ENCODE measurements at places on chromosomes 3 and 15. TPM values are rescaled to one million over a fixed set of nuclear protein-coding genes. Genes with fewer than 3 reads are reported as not detected.

ACOX2 gene
- total RNA-seq, result 0.23 TPM

DNA sequence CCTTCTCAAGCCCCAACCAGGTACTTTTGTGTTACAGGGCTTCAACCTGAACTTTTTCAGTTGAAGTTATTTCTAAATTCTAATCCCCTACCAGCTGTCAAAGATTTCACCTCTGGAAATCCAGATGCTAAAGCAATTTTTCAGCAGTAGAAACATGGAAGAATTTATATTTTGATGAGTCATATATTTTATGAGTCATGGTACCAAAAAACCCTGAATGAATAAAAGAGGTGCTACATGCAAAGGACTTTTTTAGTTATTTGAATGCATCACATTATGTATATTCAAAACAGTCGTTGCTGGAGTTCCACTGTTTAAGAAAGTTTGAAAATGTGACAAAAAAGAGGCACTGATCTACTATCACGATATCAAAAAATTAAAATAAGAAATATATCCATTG lies 96.0 kb upstream of the ZNF385D start:
- H3K27ac ChIP-seq, result no peak overlapping the region
- no peaks in the 10 kb centered on the region for H3K36me3 ChIP-seq
- H3K4me3 ChIP-seq, result no peak overlapping the region
- H3K4me1 ChIP-seq, result no peaks in the 10 kb centered on the region
- no peaks in the 10 kb centered on the region for H3K27me3 ChIP-seq

DNA sequence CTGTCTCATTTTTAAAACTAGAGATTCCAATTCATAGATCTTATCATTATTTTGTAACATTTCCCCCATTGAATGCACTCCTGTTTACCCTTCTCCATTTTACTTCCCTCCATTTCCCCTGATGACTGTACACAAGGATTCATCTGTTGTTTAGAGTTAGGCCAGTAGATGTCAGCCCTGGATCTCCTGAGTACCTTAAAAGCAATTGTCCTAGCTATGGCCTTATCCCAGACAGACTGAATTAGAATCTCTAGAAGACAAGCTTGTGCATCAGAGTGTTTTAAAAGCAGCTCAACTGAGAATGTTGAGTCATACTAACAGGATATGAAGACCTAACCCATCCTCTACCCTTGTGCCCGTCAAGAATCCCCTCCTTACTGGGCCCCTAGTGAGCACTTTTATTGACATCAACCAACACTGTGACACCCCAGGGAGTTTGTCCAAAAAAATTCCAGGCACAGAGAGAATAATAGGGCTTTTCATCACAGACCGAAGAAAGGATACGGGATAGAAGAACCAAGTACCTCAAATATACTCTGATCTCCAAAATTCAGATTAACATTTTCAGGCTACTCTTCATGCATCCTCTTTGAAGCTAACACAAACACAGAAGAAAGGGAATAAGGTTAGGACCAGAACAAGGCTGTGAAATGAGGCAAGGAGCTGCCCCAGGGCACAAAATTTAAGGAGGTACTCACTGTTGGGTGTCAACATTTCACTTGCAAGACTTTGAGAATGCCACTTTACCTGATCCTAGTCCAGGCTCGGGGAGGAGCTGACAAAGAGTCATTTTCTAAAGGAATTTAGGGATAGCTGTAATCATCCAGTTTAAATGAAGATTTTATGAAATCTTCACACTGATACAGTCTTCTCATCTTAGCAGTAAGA lies 17.1 kb downstream of the ZBED2 start:
- no peak overlapping the region for H3K4me3 ChIP-seq
- H3K27me3 ChIP-seq, result no peaks in the 10 kb centered on the region
- H3K4me1 ChIP-seq, result no peaks in the 10 kb centered on the region
- no peak for DNase-seq

GRCh38 chr3:112395181-112395895 lies 62.4 kb downstream of the CD200 start:
- H3K27me3 ChIP-seq, result no peaks in the 10 kb centered on the region
- H3K4me3 ChIP-seq, result no peak overlapping the region
- DNase-seq, result no peak
- no peak overlapping the region for H3K27ac ChIP-seq

ATP2B2 gene
- not detected for total RNA-seq

HTR3E gene
- total RNA-seq, result not detected

- no peak overlapping the region for H3K4me3 ChIP-seq
- no peaks in the 10 kb centered on the region for H3K27me3 ChIP-seq
- no peaks in the 10 kb centered on the region for H3K36me3 ChIP-seq
- H3K27ac ChIP-seq, result no peak overlapping the region
- DNase-seq, result no peak
These were observed 1240.2 kb upstream of the ALCAM start for GRCh38 chr3:104126463-104126862.

DNA sequence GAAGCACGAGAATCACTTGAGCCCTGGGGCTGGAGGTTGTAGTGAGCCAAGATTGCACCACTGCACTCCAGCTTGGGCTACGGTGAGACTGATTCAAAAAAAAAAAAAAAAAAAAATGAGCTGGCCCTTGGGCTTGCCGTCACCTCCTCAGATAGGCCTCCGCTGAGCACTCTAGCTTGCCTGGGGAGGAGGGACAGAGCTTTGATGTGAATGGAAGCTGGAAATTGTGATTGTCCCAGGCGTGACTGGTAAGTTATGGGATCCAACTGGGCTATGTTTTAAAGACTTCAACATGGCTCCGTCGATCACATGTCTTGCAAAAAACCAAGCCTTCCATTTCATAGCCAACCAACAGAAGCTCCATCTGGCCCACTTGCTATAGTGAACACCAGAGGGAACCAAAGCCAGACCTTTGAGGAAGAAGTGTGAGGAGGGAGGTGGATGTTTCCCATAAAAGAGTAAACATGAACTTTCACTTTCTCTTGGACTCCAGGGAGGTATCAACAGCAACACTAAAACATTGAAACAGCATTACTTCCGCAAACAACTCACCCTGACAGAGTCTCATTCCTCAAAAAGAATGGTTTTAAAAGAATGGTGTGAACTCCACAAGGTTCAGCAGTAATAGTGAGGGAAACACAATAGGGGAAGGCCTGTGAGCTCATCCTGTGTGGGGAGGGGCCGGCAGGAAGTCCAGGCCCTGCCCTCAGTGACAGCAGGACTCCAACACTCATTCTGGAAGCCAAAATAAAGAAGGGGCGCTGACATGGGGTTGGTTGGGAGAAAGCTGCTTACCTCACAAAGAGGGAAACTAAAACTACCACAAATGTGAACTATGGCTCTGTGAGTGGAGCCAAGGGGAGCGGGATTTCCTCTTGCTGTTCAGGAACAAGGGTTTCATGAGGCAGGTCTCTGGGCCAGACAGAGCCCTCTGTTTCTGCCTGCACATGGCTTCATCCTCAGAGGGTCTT lies 59.2 kb upstream of the IL12A start:
- H3K4me1 ChIP-seq, result no peaks in the 10 kb centered on the region
- no peaks in the 10 kb centered on the region for H3K27me3 ChIP-seq

MUSTN1 gene
- total RNA-seq, result 1.6 TPM

UNC13C gene
- not detected for total RNA-seq

GRCh38 chr3:36707623-36708409 lies 56.5 kb downstream of the DCLK3 start:
- no peak overlapping the region for H3K27ac ChIP-seq
- no peak overlapping the region for H3K4me3 ChIP-seq
- H3K36me3 ChIP-seq, result no peaks in the 10 kb centered on the region
- H3K27me3 ChIP-seq, result peaks cover 13% of the 10 kb centered on the region
- H3K4me1 ChIP-seq, result no peaks in the 10 kb centered on the region

LRTM1 gene
- total RNA-seq, result not detected

DNA sequence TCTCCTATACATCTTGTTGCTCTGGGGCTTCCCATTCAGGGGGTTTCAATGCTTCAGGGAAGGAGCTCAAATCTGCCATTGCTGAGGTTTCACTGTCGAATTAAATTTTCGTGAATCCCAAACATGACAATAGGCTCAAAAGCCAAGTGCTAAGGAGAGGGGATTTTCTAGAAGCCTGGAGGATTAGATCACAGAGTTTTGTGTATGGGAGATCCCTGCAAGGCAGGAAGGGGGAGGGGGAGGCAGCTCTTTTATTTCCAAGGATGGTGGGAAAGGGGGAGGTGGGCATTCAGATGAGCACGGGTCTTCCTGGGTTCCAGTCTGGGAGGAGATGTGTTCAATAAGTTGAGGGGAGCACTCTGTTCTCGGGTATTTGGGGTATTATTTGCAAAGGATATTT lies 69.9 kb upstream of the DLG1 start:
- no peak overlapping the region for H3K27ac ChIP-seq
- no peak overlapping the region for H3K4me3 ChIP-seq
- H3K27me3 ChIP-seq, result no peaks in the 10 kb centered on the region
- no peaks in the 10 kb centered on the region for H3K4me1 ChIP-seq
- no peak for DNase-seq

- H3K4me1 ChIP-seq, result no peaks in the 10 kb centered on the region
- no peaks in the 10 kb centered on the region for H3K27me3 ChIP-seq
- no peak for DNase-seq
- no peaks in the 10 kb centered on the region for H3K36me3 ChIP-seq
- no peak overlapping the region for H3K4me3 ChIP-seq
These were observed 18.2 kb upstream of the SNRPA1 start for GRCh38 chr15:101313041-101313761.

CPNE4 gene
- total RNA-seq, result not detected

PPP1R14D gene
- total RNA-seq, result not detected

GRCh38 chr3:50245831-50246516 lies 10.0 kb downstream of the GNAI2 start:
- H3K36me3 ChIP-seq, result peaks cover 48% of the 10 kb centered on the region
- DNase-seq, result peak; percentile 97
- peaks cover 44% of the 10 kb centered on the region for H3K4me1 ChIP-seq

- no peaks in the 10 kb centered on the region for H3K4me1 ChIP-seq
- H3K27me3 ChIP-seq, result peaks cover 11% of the 10 kb centered on the region
- no peak overlapping the region for H3K4me3 ChIP-seq
These were observed 485.5 kb upstream of the THBS1 start for GRCh38 chr15:39095218-39095879.

MYH15 gene
- not detected for total RNA-seq

DNA sequence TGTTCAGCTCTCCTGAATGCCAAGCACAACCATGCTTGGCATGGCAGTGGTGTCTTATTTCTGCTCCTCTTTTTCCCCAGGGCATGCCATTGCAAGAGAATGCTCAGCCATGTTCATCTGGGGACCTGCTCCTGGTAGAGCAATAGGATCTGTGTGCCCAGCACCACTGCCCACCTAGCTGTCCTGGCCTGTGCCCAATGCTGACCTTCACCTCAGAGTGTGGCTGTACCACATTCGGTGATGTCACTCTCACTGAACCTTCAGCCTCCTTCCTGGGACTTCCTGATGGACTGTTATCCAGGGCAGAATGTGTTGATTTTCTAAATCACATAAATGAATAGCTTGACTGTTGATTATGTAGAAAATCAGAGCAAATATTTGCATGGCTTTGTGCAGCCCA lies 42.0 kb downstream of the AGTR1 start:
- no peaks in the 10 kb centered on the region for H3K36me3 ChIP-seq
- H3K27ac ChIP-seq, result no peak overlapping the region
- H3K27me3 ChIP-seq, result no peaks in the 10 kb centered on the region
- DNase-seq, result no peak
- H3K4me3 ChIP-seq, result no peak overlapping the region

DNA sequence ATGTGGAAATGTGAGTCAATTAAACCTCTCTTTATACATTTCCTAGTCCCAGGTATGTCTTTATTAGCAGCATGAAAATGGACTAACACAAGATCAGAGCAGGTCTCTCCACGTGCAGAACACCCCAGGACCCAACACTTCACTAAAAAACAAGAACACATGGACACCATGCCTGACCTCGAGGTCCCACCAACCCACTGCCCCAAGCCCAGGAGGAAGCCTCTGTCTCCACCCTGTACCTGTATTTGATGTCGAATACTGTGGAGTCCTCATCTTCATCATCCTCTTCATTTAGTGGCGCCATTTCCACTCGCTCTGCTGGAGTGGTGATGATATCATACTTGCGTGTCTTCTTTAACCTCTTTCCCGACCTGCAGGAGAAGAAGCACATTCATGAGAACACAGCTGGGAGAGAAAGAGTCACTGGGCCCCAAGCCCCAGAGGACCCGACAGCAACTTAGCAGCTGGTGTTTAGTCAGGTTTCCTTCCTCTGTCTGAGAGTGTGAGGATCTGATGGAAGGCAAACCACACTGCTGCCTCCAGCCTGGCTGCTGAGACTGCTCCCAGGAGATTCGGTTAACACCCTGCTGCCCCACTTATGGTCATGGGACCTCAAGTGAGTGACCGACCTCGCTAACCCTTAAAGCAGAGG lies 25.5 kb downstream of the FAM174B start:
- DNase-seq, result no peak
- H3K4me1 ChIP-seq, result no peaks in the 10 kb centered on the region
- H3K36me3 ChIP-seq, result no peaks in the 10 kb centered on the region

DNA sequence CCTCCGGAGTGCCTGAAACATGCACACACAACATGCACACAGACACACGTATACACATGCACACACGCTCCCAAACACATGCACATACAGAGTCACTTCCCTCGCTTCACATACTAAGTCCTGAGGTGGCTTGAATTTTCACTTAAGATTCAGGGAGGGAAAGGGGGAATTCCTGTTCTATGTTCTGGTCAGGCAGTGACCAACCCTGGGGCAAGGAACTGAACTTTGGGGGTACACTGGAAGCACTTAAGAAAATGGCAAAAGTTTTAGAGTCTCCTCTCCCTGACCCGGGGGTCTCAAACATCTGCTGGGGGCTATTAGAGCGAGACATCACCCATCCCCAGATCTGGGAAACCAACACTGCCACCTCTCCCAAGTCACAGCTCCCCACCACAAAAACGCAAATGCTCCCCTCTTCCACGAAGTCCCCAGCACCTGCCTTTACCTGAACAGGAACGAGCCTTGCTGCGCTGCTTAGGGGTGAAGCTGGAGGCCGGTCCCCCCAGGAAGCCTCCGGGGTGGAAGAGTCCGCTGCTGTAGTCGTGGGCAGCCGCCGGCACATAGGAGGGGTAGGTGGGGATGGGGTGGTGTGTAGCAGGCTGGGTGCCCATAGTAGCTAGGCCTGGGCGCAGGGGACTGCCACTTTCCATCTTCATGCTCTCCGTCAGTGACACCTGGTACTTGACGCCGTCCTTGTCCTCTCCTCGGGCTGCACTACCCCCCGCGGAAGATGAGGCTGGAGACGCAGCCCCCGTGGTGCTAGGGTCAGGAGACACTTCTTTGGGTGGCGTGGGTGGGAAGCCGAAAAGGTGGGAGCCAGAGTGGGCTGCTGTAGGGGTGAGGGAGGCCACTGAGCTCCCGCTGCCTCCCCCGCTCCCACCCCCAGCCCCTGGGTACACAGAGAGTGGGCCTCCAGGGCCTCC lies 7.5 kb downstream of the GATA2 start:
- no peak for DNase-seq
- no peaks in the 10 kb centered on the region for H3K36me3 ChIP-seq
- peaks cover 10% of the 10 kb centered on the region for H3K4me1 ChIP-seq
- H3K27ac ChIP-seq, result no peak overlapping the region
- no peak overlapping the region for H3K4me3 ChIP-seq
- no peaks in the 10 kb centered on the region for H3K27me3 ChIP-seq

DNA sequence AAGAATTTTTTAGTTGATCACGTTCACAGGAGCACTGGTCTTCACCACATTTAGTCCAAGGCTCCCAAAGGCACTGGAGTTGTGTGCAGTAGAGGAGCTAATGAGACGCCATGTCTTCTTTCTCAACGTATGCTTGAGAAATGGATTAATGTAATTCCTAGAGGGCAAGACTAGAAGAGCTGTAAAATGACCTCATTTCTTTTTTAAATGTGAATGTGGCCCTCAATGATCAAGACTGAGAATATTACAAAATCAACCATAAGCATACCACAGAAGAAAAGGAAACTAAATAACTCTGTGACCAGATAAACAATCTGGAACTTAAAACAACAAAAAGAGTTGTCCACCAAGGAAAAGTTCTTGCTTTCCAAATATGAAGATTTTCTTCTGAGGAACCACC lies 112.1 kb upstream of the THBS1 start:
- H3K4me3 ChIP-seq, result no peak overlapping the region
- H3K27ac ChIP-seq, result no peak overlapping the region
- no peaks in the 10 kb centered on the region for H3K36me3 ChIP-seq
- no peaks in the 10 kb centered on the region for H3K4me1 ChIP-seq
- no peak for DNase-seq
- no peaks in the 10 kb centered on the region for H3K27me3 ChIP-seq
